Upper lobe of right lung (tissue), 1 donor: ENCODE measurements at places on chromosomes 3 and 15. TPM values are rescaled to one million over a fixed set of nuclear protein-coding genes. Genes with fewer than 3 reads are reported as not detected.

- no peak for DNase-seq
- no peaks in the 10 kb centered on the region for H3K27me3 ChIP-seq
- no peaks in the 10 kb centered on the region for H3K36me3 ChIP-seq
- H3K27ac ChIP-seq = no peak overlapping the region
These were observed 249.6 kb downstream of the TLE3 start for GRCh38 chr15:69848096-69848495.

DNA sequence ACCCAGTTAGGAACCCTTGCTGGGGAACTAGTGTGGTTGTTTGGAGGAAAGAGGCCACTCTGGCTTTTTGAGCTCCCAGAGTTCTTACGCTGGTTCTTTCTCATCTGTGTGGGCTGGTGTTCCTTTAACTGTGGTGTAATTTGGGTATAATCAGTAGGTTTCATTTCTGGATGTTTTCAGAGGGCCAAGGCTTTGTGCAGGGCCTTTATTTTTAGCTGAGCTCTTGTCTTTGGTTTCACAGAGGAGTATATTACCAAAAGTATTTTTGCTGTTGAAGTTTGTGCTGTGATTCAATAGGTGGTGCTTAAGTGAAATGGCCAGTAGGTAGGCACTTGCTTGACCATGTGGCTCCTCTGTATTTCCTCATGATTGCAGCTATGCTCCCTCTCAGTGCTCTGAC lies 357.9 kb downstream of the KCNH8 start:
- H3K4me1 ChIP-seq = no peaks in the 10 kb centered on the region
- H3K27ac ChIP-seq = no peak overlapping the region
- H3K36me3 ChIP-seq = no peaks in the 10 kb centered on the region
- H3K27me3 ChIP-seq = no peaks in the 10 kb centered on the region

DNA sequence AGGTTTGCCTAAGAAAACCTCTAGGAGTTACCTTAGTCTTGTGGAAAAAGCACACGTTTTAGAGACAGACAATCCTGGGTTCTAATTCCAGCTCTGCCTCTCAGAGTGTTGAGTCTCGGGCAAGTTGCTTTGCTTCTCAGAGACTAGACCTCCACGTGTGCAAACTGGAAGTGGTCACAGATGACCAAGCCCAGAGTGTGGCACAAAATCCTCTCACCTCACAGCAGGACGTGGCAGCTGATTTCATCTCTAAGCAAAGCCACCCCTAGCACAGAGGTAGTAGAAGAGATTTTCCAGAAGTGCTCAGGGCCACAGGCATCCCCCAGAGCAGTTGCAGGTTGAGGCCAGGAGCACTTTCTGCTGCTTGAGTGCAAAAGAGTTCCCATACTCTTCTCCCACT lies 79.2 kb downstream of the CD47 start:
- no peak overlapping the region for H3K4me3 ChIP-seq
- no peaks in the 10 kb centered on the region for H3K36me3 ChIP-seq
- H3K27me3 ChIP-seq = no peaks in the 10 kb centered on the region
- no peak for DNase-seq
- no peak overlapping the region for H3K27ac ChIP-seq

Gene TNIK
- total RNA-seq = 35.3 TPM

Gene MST1
- 23.7 TPM for total RNA-seq

Gene PLCH1
- 12.1 TPM for total RNA-seq

Gene SLC28A1
- total RNA-seq = not detected
